ENCODE measurements at places on chromosomes 7 and 10.

DNA sequence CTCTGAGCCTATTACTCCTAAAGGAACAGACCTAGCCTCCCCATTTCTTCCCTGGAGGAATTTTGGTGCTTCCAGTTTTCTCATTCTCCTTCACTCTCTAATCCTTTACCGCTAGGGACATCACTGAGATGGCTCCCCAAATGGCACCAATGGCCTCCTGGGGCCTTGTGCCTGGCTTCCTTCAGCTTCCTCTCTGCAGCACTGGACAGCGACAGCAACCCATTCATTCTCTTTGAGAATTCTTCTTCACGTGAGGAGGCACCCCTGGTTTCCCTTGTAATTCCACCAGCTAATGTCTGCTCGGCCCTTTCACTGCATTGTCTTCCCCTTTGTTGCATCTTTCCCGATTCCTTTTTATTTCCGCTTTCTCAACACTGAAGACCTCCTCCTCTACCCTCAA lies 24.6 kb upstream of the KDM7A start:
- no peak overlapping the region for H3K4me3 ChIP-seq
- peaks cover 10% of the 10 kb centered on the region for H3K4me1 ChIP-seq
- DNase-seq, result no peak
- H3K36me3 ChIP-seq, result no peaks in the 10 kb centered on the region
- H3K27ac ChIP-seq, result no peak overlapping the region
- H3K27me3 ChIP-seq, result no peaks in the 10 kb centered on the region

DNA sequence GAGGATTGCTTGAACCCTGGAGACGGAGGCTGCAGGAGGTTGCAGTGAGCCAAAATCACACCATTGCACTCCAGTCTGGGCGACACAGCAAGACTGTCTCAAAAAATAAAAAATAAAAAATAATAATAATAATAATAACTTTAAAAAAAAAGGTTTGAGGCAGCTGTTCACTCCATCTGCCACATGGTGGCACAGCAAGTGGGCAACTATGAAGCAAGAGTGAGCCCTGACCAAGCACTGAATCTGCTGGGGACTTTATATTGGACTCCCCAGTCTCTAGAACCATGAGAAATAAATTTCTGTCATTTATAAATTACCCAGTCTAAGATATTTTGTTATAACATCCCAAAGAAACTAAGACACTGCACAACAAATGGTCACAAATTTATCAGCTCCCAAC lies 14.6 kb upstream of the BRI3 start:
- no peaks in the 10 kb centered on the region for H3K27me3 ChIP-seq
- DNase-seq, result no peak
- no peak overlapping the region for H3K4me3 ChIP-seq
- H3K36me3 ChIP-seq, result peaks cover 4% of the 10 kb centered on the region
- H3K4me1 ChIP-seq, result no peaks in the 10 kb centered on the region

GRCh38 chr7:69276011-69276729 lies 322.1 kb upstream of the AUTS2 start:
- no peaks in the 10 kb centered on the region for H3K4me1 ChIP-seq
- no peak overlapping the region for H3K27ac ChIP-seq
- no peaks in the 10 kb centered on the region for H3K36me3 ChIP-seq
- peaks cover 3% of the 10 kb centered on the region for H3K27me3 ChIP-seq

- H3K4me3 ChIP-seq, result no peak overlapping the region
- H3K4me1 ChIP-seq, result no peaks in the 10 kb centered on the region
- no peaks in the 10 kb centered on the region for H3K36me3 ChIP-seq
- DNase-seq, result no peak
These were observed 16.6 kb upstream of the PTN start for GRCh38 chr7:137360087-137360679.

DNA sequence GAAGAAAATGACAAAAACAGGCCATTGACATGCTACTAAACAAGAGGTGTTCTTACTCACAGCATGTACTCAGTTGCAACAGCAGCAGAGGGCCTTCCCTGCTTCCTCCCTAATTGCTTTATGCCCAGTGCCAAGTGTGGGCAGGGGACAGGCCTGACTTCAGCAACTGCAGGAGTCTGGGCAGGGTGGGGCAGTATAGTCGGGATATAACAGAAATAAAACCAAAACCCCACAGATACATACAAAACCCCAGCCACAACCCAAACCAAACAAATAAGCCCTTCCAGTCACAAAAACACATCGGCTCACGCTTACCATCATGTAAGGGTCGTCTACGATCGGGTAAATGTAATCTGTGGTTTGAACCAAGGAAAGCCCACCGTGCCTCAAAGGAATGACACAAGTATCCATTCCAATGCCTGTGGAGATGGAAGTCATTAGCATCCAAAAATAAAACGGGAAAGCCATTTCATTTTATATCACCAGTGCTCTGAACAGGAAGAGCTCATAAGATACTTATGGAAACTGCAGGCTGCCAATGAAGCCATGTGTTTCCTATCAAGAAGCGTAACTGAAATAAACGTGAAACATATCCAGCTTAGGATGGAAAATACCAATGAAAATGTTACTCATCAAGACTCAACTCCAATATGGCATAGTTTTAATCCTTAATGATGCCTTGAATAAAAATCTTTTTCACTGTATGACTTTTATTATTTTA lies 9.5 kb downstream of the SEPHS1 start:
- H3K36me3 ChIP-seq, result peaks cover 24% of the 10 kb centered on the region
- H3K4me3 ChIP-seq, result no peak overlapping the region
- H3K27me3 ChIP-seq, result no peaks in the 10 kb centered on the region
- H3K27ac ChIP-seq, result no peak overlapping the region
- no peaks in the 10 kb centered on the region for H3K4me1 ChIP-seq

- H3K27ac ChIP-seq, result no peak overlapping the region
- H3K36me3 ChIP-seq, result no peaks in the 10 kb centered on the region
- DNase-seq, result no peak
- no peaks in the 10 kb centered on the region for H3K4me1 ChIP-seq
These were observed 314.6 kb downstream of the AUTS2 start for GRCh38 chr7:69912846-69913245.

DNA sequence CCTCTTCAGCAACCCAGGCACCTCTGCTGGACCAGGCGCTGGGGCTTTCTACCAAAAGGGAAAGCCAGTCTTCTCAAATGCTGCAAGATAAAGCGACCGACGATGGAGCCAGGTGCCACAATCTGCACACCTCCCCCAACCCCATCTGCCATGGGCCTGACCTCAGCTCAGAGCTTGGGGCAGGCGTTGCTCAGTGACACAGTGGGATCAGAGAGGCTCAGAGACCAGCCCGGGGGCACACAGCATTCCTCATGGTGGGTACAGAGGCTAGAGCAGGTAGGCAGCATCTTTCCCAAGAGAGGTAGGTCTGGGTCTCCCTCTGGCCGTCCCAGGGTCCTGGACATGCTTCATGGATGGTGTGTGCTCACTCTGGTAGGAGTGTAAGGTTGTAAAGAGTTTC lies 56.3 kb downstream of the ZMIZ1 start:
- peaks cover 68% of the 10 kb centered on the region for H3K36me3 ChIP-seq
- DNase-seq, result no peak
- peaks cover 21% of the 10 kb centered on the region for H3K4me1 ChIP-seq

DNA sequence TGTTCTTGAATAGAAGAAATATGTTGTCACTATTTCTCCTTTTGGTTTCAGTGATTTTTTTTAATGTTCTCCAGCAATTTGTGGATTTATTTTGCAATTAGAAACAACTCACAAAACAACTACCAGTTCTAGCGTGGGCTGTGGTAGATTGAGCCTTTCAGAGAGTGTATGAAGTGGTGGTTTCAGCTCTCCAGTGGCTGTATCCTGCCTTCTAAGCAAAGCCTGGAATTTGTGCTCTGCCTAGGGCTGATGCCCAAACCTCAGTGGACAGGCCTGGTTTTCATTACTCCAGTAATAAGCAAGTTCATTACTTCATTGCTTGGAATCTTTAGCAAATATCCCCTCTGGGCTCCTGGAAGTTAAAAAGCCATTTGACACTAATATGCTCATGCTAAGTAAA lies 35.9 kb downstream of the APBB1IP start:
- no peak overlapping the region for H3K4me3 ChIP-seq
- H3K4me1 ChIP-seq, result no peaks in the 10 kb centered on the region
- no peak for DNase-seq

DNA sequence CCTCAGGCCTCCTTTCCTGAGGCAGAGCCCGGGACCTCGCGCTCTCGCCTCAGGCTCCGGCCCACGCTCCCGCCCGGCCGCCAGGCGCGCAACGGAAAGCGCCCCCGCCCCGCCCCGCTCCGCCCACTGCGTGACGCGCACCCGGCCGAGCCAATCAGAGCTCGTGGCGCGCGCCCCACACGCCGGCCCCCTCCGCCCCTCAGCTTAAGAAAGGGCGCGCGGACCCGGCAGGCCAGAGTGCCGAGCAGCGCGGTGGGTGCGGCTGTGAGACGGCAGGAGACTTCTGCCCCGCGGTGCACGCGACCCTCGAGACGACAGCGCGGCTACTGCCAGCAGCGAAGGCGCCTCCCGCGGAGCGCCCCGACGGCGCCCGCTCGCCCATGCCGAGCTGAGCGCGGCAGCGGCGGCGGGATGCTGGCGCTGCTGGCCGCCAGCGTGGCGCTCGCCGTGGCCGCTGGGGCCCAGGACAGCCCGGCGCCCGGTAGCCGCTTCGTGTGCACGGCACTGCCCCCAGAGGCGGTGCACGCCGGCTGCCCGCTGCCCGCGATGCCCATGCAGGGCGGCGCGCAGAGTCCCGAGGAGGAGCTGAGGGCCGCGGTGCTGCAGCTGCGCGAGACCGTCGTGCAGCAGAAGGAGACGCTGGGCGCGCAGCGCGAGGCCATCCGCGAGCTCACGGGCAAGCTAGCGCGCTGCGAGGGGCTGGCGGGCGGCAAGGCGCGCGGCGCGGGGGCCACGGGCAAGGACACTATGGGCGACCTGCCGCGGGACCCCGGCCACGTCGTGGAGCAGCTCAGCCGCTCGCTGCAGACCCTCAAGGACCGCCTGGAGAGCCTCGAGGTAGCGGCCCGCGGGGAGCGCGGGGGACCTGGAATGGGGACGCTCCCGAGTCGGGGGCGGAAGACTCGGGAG lies at the start of gene NPTX2:
Gene NPTX2, plus strand, starts transcription at position 235 of the 909 bp plus-strand sequence. Its CDS starts 177 bp downstream, at position 412.
- peak; percentile 76 for DNase-seq
- peaks cover 17% of the 10 kb centered on the region for H3K4me1 ChIP-seq

DNA sequence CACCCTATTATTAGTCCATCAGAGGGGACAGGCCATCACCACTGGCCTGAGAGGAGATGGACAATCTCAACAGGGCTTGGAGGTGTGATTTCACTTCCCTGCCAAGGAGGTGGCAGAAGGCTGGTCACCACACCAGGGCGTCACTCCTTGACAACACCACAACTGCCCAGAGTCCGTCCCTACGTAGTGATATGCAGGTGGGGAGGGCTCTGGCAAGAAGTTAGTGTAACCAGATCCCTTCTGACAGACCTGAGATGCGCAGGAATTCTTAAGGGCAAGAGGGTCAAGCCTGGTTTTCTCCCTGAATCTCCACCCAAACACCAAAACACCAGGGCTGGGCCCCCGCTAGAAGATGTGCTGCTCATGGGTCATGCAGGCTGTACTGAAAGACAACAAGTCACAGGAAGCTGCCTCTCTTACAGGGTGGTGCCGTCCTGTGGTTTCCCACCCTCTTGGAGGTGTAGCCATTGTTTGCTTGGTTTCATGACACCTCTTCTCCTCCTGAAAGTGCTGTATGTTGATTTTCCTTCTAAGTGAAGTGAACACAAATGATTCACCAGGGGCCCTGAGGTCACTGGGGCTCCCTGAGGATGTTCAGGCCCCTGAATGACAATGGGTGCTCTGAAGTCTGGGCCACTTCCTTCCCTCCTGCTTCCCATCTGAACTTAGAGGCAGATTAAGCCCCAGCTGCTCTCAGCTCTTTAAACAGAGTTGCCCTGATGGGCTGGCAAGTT lies 27.1 kb downstream of the ATXN7L1 start:
- no peak overlapping the region for H3K4me3 ChIP-seq
- H3K36me3 ChIP-seq, result no peaks in the 10 kb centered on the region
- no peaks in the 10 kb centered on the region for H3K27me3 ChIP-seq
- H3K27ac ChIP-seq, result no peak overlapping the region

- H3K27me3 ChIP-seq, result no peaks in the 10 kb centered on the region
- DNase-seq, result peak; percentile 62
- peak overlapping the region; percentile 95 for H3K27ac ChIP-seq
- H3K36me3 ChIP-seq, result no peaks in the 10 kb centered on the region
- H3K4me1 ChIP-seq, result peaks cover 6% of the 10 kb centered on the region
- H3K4me3 ChIP-seq, result peak overlapping the region; percentile 71
These were observed 1.2 kb upstream of the SMARCD3 start for GRCh38 chr7:151249732-151250072.

- no peaks in the 10 kb centered on the region for H3K4me1 ChIP-seq
- DNase-seq, result no peak
- H3K4me3 ChIP-seq, result no peak overlapping the region
- H3K27ac ChIP-seq, result no peak overlapping the region
- no peaks in the 10 kb centered on the region for H3K27me3 ChIP-seq
- H3K36me3 ChIP-seq, result no peaks in the 10 kb centered on the region
These were observed 816.4 kb downstream of the GRM8 start for GRCh38 chr7:126436213-126436868.
